Activated CD4-positive, alpha-beta T cell treated with anti-CD3 and anti-CD28 coated beads for 4 hours (primary cell): ENCODE measurements at places on chromosomes 1 and 21.

GRCh38 chr21:35198565-35198964, 149.5 kb upstream of the RUNX1 start:
- DNase-seq = no peak

- peak; percentile 45 for DNase-seq
Measured at GRCh38 chr1:41862384-41863221, 56.1 kb downstream of the HIVEP3 start.

DNA sequence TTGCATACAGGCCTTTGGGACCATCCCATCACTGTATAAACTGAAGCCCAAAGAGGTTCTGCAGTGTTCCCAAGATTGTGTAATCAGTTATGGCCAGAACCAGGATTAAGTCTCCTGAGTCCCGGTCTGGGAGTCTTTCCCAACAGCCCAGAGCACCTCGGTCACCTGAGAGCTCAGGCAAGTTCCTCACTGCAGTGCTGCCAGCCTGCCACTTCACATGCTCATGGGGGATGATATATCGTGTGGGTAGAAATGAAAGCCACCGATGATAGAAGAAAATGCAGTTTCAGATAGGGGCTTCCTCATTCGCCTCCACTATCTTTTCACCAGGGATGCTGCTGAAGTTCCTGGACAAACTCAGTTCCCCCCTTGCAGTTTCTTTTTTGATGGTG, 30.4 kb downstream of the FHAD1 start:
- no peak for DNase-seq

- DNase-seq = no peak
Measured at GRCh38 chr1:116497656-116498055, 73.2 kb downstream of the CD58 start.

DNA sequence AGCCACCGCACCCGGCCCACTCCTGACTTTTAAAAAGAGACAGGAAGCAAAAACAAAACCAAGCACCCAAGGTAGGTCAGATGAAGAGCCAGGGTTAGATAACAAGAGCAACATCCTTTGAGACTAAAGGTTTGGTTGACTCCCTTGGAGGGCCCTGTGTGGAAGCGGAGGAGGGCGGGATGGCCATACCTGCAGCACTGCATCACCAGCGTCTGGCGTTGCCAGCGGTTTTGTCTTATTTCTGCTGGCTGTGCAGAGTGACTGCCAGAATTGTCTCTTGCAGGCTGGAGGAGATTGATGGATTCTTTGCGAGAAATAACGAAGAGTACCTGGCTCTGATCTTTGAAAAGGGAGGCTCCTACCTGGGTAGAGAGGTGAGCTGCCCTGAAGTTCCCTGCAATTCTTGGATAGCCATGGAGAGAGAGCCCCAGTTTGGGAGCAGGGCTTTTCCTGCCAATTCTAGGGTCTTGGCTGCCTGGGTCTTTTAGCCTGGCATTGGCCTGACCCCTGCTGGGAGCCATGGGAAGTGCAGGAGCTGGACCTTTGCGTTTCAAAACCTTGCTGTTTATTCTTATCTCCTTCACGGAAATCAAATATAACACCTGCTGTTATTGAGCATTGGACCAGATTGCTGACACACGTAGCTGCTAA, 24.0 kb downstream of the QSOX1 start:
- peak; percentile 63 for DNase-seq

GRCh38 chr1:9300573-9300972, 7.9 kb downstream of the SPSB1 start:
- no peak for DNase-seq

GRCh38 chr1:94061513-94062443, 59.2 kb downstream of the ABCA4 start:
- no peak for DNase-seq

DNA sequence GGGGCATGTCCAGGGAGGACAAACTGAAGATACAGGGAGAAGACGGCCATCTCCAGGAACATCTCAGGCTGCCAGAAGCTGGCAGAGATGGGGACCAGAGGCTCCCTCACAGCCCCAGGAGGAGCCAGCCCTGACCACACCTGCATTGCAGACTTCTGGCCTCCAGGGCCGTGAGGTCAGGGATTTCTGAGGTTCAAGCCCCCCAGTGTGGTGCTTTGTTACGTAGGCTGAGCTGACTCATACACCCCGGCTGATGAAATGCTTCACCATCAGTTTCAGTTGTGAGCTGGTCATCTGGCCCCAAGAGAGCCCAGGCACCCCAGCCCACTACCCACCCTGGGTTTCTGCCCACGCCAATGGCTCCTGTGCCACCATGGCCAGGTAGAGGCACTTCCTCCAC, 106.4 kb downstream of the SIK1 start:
- no peak for DNase-seq

DNA sequence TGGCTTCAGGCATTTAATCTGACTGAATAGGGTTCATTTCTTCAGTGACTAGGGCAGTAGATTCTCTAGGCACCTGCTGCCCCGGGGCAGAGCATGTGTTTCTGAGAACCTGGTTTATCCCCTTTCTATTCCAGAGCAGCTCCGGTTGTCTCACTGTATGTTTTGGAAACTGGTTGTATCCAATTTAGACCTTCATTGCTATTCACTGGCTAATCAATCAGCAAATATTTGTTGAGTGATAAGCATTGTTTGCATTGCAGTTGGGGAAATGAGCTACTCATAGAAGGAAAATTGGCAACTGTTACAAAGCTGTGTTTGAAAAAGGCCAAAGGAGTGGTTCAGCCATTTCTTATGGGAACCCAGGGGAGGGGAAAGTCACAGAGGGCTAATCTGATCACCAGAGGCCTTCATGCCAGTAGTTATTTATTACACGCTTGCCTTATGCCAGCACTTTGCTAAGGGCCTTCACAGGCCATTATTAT, 2.9 kb downstream of the QSOX1 start:
- DNase-seq = no peak

DNA sequence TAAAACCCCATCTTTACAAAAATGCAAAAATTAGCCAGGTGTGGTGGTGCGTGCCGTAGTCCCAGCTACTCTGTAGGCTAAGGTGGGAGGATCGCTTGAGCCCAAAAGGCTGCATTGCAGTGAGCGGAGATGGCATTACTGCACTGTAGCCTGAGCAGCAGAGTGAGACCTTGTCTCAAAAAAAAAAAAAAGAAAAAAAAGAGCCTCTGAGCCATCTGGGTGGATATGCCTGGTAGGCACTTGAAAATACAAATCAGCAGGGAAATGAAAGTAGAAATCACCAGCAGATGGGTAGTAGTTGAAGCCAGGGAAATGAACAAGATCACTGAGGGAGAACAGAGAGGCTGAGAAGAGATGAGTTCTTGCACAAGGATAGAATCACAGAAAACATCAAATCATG, 131.0 kb upstream of the HMCN1 start:
- no peak for DNase-seq

- no peak for DNase-seq
Measured at GRCh38 chr1:4468804-4469514, 185.4 kb upstream of the AJAP1 start.

GRCh38 chr1:109111386-109112055, 2.4 kb upstream of the ELAPOR1 start:
- no peak for DNase-seq

DNA sequence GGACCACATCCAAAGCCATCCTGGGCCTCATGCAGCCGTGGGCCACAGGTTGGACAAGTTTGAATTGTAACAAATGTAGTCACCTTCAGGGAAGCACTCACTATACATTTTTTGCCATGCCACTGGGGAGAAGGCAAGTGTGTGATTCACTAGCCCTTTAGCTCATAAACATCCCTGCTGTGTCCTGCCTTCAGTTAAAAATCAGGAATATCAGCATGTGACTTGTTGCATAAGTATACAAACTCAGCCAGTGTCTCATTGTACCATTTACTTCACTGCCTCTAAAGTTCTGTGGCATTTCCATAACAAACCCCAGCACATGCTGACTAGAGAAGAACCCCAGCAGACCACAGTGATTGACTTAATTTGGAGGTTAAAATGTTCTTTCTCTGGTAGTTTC, 142.0 kb upstream of the C1orf105 start:
- DNase-seq = no peak

DNA sequence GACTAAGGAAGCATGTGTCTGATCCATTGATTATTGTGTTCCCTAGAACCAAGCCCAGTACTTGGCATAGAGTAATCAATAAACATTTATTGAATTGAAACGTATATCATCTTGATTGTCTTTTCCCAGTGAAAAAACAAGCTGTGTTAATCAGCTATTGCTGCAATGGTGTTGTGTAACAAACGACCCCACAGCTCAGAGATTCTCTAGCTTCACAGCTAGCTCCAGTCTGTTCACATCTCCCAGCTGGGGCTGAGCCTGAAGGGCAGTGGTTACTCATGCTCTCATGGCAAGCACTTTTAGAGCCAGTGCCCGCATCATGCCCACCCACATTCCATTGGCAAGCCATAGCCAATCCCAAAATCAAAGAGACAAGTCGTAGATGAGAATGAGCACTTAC, 237.4 kb upstream of the RAB4A start:
- DNase-seq = no peak

- DNase-seq = no peak
Measured at GRCh38 chr1:180793451-180793850, 119.2 kb upstream of the KIAA1614 start.

DNA sequence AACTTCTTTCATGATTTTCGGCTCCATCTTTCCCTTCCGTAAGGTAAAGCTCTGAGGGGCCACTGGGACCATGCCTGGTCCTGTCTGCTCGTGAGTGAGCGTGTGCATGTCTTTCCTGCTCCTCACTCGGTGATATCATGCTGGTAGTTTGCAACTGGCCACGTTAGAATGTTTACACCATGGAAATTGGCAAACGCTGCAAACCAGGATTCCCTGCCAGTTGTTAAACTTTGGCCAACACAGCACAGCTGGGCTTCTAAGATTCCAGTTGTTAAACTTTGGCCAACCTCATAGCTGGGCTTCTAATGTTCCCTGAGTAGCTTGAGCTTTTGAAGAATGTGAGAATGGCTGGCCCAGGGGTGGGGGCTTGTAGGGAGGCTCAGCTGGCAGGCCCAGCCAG, 68.0 kb upstream of the ACTL8 start:
- DNase-seq = no peak

DNA sequence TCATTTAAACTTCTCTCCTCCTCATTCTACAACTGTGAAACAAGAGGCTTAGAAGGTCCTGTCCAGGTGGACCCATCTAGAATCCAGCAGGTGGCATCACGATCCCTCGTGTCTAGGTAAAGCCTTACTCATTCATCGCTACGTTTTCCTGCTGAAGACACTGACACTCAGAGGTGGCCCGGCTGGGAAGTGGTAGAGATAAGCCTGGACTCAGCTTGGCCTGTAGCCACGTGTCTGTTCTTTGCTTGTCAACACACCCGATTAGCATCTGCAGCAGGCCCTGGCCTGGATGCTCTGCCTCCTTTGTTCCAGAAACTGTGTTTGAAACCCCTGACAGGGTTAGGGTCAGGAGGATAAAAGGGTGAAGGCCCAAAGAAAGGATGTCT, 43.4 kb downstream of the PARP1 start:
- no peak for DNase-seq

DNA sequence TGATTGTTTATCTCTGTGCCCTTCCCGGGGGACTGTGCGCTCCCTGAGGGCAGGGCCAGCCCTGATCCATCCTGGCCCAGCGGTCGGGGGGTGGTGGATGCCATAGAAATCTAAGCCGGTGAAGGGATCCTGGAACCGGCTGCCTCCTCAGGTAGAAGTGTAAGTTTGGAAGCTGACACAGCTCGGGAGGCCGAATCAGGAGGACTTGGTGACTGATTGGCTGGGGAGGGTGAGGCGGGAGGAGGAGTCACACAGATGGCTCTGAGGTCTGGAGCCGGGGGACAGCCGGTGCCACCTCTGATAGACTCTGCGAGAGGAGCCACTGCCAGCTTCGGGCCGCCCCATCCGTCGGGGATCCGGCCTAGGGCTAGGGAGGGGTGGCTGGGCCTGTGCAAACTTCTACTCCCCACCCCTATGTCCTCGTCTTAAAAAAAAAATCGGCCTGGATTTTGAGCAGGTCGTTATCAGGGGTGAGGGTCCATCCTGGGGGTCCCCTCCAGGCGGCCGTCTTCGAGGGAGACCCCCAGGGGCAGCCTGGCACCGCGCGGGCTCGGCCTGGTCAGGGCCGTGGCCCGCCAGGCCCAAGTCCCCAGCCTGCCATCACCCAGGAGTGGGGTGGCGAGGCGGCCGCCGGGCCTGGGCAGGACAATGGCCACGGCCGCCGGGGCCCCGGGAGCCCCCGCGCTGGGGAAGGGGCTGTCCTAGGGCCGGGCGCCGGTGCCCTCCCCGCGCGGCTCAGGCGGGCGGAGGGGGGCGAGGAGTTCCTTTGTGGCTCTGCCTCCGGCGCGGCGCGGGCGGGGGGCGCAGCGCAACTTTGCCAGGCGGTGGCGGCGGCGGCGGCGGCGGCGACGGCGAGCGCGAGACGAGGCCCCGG, 708 bp upstream of the ZNF362 start:
- DNase-seq = peak; percentile 22

DNA sequence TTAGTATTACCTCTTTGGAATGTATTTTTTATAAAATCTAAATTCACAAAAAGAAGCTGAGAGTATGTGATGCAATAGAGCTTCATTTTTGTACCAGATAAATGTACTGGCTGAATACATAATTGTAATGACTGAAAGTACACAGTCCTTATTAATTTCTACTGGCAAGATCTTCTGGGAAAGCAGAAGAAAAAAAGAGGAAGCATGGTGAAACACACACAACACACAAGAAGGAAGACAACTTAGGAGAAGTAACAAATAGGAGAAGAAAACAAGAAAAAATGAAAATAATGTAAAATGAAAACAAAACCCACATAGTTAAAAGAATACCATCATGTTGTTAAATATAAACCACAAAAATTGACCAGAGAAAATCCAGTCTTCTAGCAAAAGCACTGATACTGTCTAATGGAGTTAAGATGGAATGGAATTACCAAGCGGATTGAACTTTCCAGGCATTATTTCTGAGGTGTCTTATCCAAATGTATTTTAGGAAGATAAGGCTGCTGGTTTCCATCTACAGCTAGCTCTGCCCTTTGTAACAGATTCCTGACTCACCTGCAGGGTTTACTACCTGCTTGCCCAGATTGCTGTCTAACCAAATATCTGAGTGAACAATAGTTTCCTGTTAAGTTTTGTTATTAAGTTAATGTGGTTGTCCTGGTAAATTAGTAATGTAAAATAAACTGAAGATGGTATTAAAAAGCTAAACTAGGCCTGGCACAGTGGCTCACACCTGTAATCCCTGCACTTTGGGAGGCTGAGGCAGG, 4.5 kb upstream of the COP1 start:
- no peak for DNase-seq
